ENCODE measurements at places on chromosomes 7 and 10.

GRCh38 chr7:11374629-11375028, 401.0 kb downstream of the PHF14 start:
- no peak for DNase-seq

GRCh38 chr7:4871056-4871680, 9.3 kb upstream of the PAPOLB start:
- DNase-seq = no peak

DNA sequence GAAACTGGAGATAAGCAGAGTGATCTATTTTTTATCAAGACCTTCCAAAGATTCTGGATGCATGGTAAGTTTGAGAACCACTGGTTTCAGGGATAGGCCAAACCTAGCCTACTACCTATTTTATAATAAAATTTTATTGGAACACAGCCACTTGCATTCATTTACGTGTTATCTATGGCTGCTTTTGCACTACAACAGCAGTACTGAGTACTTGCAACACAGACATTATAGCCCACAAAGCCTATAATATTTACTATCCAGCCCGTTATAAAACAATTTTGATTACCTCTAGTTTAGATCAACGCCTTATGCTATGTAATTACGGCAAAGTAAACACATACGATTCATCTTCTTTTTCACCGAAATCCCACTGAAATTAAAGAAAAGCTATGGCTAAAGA, 18.4 kb downstream of the STEAP1 start:
- DNase-seq = no peak

GRCh38 chr7:90412458-90413184, 9.4 kb downstream of the CLDN12 start:
- no peak for DNase-seq

- no peak for DNase-seq
Measured at GRCh38 chr7:35971133-35971891, 170.5 kb downstream of the SEPTIN7 start.

GRCh38 chr7:152967958-152968357, 208.4 kb downstream of the ACTR3B start:
- no peak for DNase-seq
